IPS DF 6.9 (cell line): ENCODE measurements at places on chromosomes 16 and 17.

- no peaks in the 10 kb centered on the region for H3K4me1 ChIP-seq
- no peak for DNase-seq
- no peak overlapping the region for H3K4me3 ChIP-seq
- H3K27me3 ChIP-seq, result no peaks in the 10 kb centered on the region
Observed at GRCh38 chr17:16423226-16423872, 8.0 kb downstream of the TRPV2 start.

- no peaks in the 10 kb centered on the region for H3K36me3 ChIP-seq
- DNase-seq, result no peak
- H3K4me3 ChIP-seq, result no peak overlapping the region
- no peaks in the 10 kb centered on the region for H3K27me3 ChIP-seq
- H3K27ac ChIP-seq, result no peak overlapping the region
Observed at GRCh38 chr16:86343027-86343795, 167.1 kb upstream of the FOXF1 start.

- H3K27me3 ChIP-seq, result no peaks in the 10 kb centered on the region
- no peaks in the 10 kb centered on the region for H3K4me1 ChIP-seq
- no peak overlapping the region for H3K27ac ChIP-seq
- no peak overlapping the region for H3K4me3 ChIP-seq
Observed at GRCh38 chr16:12468552-12468951, 335.1 kb downstream of the CPPED1 start.

- no peak overlapping the region for H3K27ac ChIP-seq
- H3K27me3 ChIP-seq, result no peaks in the 10 kb centered on the region; the same call in 1 of the 2 replicates
- H3K4me1 ChIP-seq, result no peaks in the 10 kb centered on the region; the same call in 1 of the 2 replicates
- no peak overlapping the region for H3K4me3 ChIP-seq
- no peak for DNase-seq
Observed at GRCh38 chr16:48169896-48170295, 14.1 kb upstream of the ABCC12 start.
